D341Med (cell line): ENCODE measurements at places on chromosomes 2 and 18.
A peak's percentile ranks its signal among the peaks of the same experiment; 100 is the strongest.

DNA sequence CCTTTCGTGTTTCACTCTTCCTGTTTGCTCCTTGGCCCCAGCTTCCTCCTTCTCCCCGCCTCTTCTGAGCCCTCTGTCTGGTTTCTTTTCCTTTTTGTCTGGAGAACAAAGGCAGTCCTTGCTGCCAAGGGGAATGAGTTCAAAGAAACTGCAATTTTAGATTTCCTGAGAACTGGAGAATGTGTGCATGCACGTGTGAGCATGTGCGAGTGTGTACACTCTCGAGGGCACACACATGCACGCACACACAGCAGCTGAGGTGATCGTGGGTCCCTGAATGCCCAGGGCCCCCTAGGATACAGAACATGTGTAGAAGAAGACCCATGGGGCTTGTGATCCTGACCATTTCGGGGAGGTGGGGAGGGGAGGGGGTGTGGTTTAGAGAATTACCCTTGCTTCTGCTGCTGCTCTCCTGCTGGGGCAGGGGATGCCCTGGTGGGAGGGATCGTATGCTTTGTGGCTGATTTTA lies 151.8 kb downstream of the DYSF start:
- DNase-seq, result no peak

DNA sequence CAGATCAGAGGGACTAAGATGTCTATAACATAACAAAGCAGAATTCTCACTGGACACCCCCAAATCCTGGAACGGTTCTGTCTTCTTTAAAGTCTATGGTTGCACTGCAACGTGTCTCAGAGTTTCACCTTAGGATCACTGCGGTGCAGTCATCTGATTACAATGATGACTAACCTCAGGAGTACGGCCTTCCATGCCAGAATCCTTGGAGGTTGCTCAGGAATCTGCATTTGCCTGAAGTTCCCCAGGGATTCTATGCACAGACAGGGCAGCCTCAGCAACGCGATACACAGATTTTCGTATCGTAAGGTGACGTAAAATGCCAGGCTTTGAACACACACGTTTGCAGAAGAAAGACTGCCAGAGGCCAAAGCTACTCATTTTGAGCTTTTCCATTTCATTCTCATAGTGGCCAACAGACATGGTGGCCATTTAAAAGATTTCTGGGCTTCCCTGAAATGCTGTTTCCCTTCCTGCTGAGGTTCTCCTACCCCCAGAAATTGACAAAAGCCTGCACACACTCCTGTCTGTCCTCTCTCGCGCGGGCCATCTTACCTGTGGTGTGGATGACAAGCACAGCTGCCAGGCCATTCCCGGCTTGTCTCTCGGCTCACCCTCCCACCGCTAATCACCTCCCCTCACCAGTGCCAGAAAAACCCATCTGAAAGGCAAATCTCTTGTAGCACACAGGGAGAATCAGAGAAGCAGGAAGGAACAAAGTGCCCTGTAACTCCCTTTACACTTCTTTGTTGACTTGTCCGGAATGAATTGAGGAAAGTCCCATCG lies 148.8 kb downstream of the ACKR3 start:
- no peak for DNase-seq

GRCh38 chr2:214747992-214748391 lies 61.5 kb downstream of the BARD1 start:
- no peak for DNase-seq

DNA sequence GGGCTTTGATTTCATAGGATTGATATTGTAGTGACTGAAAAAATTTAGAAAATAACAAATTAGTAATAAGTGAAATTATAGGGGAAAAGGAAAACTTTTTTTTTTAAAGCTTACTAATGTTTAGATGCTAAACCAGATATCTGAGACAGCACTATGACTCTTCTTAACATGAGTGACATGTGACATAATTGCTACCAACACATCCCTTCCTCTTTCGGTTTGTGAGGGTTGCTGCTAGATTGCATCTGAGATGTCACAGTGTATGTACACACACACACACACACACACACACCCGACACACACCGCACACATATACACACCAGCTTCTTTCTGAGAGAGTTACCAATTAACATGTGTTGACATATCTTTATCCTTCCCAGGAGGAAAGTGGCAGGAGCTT lies 18.0 kb downstream of the RAPGEF4 start:
- no peak for DNase-seq

DNA sequence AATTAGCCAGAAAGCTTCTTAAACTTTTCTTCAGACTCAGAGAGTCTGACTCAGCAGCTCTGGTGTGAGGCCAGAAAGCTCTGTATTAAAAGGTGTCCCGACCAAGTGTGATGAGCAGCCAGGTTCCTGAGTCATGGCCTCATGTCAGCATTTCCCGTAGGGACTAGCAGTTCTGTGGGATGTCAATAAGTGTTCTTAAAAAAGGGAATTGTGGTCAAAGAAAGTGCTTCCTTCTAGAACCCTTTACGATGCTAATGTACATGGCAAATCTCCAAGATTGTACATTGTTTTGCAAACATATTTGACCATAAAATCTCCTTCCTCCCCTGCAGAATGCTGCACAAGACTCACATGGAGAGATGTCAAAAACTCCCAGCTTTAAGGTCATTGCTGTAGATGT lies 80.1 kb downstream of the PLA2R1 start:
- no peak for DNase-seq

DNA sequence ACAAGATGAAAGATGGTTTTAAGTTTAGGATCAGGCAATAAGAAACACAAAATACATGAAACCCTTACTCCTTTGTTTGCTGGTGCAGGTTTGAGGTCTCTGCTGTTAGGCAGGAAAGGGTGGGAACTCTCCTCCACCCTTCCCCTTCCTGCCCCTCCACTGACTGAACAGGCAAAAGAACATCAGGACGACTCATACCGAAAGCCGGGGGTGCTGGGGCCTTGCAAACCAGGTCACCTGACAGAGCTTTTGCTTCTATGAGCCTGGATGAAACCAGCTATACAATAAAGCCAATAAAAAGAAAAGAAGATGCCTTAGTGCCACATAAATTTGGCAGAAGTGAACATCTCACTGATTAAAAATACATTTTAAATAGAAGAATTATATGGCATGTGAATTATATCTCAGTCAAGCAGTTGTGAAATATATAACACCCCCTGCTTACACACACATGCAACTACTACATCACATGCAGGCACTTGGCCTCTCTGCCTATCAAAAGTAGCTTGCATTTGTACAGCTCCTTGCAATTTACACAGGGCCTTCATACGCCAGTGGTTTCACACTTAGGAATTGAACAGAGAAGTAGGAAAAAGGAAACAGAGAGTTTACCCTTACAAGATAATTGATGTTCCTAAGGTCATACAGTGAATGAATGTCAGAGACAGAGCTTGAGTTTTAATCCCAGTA lies 215.1 kb upstream of the TRIB2 start:
- no peak for DNase-seq

DNA sequence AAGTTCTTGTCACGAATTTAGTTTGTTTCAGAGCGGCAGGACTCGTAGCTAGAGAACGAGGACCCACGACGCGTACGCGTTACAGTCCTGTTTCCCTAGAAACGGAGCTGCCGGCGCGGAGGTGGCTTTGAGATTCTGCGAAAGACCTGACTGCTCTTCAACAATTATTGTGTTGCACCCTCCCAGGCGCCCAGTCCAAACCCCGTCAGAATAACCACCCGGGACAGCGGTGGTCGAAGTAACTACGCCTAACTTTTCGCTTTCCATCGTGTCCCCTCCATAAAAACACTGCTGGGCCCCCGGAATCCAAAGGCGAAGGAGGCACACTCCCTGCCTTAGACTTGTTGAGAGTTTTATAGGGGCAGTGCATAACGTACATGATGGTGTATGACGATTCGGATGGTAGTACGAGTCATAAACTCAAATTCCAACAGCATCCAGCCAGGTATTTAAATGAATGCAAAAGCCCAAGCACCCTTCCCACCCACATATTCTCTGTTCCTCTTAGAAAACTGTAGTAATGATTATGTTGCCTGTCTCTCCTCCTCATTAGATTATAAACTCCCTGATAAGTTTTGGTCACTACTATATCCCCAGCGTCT lies 651 bp upstream of the STAM2 start:
- DNase-seq, result no peak

DNA sequence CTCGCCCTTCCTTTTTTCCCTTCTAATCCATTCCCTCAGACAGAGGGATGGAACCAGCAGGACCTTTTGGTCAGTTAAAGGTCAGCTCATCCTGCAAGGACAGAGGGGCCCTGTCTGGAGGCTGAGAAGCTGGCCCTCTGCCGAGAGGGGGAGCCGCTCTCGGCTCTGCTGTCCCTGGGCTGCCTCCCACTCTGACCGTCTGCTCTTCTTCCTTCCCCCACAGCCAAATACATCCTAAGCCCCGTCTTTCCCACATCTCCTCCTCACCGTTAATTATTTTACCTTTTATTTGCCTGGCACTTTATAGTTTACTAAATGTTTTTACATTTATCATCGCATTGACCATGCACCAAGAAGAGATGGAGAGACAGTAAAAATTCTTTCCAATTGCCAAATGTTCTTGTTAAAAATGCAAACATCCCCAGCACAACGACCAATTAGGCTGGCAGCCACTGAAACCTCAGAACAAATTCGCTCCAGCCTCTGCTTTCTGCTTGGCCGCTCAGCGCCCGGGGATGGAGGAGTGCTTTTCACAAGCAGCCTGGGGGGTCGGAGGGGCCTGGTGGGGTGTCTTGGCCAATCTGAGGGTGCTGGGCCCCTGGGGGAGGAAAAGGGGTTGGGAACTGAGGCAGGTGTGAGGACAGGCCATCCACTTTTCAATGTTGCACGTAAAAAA lies 123.7 kb downstream of the TNS1 start:
- no peak for DNase-seq

- DNase-seq, result peak; percentile 34
These were observed 393.2 kb upstream of the GALNT5 start for GRCh38 chr2:156864325-156864724.

GRCh38 chr2:114714313-114714712 lies 271.9 kb downstream of the DPP10 start:
- DNase-seq, result no peak

DNA sequence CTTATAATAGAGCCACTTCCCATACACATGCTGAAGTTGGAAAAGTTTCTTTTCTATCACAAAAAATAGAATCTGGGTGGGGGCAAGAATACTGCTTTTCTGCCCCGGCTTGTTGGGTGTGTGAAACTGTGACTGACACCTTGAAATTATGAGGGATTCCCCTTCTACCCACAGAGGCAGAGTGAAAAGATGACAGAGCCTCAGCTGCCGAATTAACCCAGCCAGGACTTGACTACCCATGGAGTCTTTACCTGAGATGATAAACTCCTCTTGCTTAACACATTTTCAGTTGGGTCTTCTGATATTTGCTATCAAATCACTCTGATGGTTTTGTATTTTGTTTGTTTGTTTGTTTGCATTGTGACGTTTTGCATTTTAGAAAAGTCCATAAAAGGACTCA lies 66.0 kb upstream of the PMAIP1 start:
- no peak for DNase-seq

DNA sequence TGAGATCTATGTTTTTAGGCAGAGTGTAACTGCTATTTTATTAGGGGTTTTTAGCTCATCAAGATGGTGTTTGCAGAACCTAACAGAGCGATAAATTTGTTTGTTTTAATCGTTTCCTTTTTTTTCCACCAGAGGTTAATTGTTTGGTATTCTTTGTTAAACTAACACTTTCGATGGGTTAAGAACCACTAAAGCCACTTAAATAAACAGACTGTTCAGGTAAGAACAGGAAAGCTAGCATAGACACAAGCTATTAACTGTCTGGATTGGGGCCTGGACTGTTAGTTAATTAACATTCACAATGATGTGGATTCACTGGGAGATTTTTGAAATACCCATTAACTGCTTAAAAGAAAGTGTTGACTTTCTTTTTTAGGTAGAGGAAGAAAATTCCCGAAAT lies 209.0 kb upstream of the COPS8 start:
- DNase-seq, result no peak

GRCh38 chr2:239065962-239066361 lies 218.1 kb downstream of the TWIST2 start:
- no peak for DNase-seq

GRCh38 chr2:26255759-26256384 lies 11.1 kb downstream of the HADHB start:
- no peak for DNase-seq

DNA sequence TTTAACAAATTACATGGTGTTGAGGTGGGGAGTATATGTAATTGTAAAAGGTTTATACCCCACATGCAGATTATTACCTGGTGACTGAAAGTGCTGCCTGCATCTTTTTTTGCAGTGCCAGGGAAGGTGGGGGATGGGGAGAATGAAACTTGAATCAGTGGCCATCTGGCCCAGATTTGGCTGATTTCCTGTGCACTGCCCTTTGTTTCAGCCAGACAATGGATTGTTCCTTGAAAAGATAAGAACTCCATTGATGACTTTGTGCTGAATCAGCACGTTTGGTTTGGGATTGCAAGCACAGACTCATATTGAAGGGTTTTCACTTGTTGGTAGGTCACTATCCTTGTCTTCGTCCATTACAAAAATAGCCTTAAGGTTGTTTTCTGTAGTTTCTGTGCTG lies 20.9 kb downstream of the GREB1L start:
- no peak for DNase-seq

GRCh38 chr2:166282154-166282553 lies 93.6 kb downstream of the SCN9A start:
- no peak for DNase-seq
